ENCODE measurements at places on chromosomes 2 and 18. TPM values are rescaled to one million over a fixed set of nuclear protein-coding genes. Genes with fewer than 3 reads are reported as not detected.
A peak's percentile ranks its signal among the peaks of the same experiment; 100 is the strongest.

DNA sequence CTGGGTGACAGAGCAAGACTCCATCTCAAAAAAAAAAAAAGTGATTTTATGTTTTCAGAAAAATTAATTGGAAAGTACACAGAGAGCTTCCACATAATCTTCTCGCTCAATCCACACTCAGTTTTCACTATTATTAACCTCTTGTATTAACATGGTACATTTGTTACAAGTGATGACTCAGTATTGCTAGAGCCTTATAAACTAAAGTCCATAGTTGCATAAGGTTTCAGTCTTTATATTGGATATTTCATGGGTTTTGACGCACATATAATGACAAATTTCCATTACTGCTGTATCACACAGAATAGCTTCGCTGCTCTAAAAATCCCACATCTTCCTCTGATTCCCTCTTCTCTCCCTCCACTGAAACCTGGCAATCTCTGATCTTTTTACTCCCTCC lies 603.5 kb downstream of the XIRP2 start:
- no peak for DNase-seq

- DNase-seq = no peak
Observed at GRCh38 chr18:49531678-49532153, 30.1 kb upstream of the LIPG start.

GRCh38 chr2:116491292-116491691 lies 1323.2 kb upstream of the DDX18 start:
- DNase-seq = peak; percentile 53

DNA sequence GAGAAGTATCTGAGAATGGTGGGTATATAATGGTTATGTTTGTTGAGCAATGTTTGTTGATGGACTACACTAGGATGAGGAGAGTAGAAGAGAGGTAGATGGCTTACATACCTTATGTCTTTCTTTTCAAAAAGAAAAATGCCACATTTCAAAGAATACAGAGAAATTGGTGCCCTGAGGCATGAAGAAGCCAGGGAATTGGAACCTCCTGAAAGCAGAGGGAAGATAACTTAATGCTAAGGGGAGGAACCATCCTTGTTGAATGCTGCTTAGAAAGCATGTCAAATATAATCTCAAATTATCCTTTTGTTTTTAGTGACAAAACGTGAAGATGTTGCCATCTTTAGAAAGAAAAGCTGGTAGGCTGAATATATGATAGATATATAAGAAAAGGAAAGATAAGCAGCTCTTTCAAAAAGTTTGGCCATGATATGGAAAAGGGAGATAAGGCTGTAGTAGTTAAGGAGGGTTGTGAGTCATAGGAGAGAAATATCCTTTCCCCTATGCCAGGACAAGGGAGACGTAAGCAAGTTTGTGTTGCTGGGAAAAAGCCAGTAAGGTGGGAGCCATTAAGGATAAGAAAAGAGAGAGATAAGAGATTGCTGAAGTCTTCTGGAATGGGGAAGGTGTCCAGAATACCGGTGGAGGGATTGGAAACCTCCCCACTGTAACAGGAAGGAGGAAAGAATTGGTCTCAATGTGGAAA lies 66.3 kb downstream of the SCN2A start:
- no peak for DNase-seq

GRCh38 chr18:39702888-39703287 lies 2137.3 kb upstream of the CELF4 start:
- no peak for DNase-seq

PROKR1 gene
- not detected for total RNA-seq

PPIL3 gene
- total RNA-seq = 78.8 TPM

DNAH7 gene
- total RNA-seq = not detected

RAX gene
- not detected for total RNA-seq

Data from Caki2 (cell line).